ENCODE measurements at places on chromosomes 5 and 9.

DNA sequence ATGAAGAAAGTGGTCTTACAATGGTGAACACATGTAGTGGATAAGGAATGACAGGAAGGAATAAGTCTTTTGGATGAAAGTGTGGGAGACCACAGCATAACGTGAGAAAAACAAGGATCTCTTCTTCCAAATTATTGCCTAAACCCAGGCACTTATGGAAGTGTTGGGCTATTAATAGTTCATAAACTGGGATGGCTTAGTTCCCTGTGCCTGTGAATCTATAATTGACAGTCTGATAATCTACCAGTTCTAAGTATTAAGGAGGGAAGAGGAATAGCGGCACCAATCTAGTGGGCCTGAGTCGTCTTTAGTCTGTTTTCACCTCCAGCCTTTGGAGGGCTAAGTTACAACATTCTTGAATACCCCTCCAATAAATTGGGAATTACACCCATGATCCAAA, 39.2 kb upstream of the LRRTM2 start:
- DNase-seq, result no peak

DNA sequence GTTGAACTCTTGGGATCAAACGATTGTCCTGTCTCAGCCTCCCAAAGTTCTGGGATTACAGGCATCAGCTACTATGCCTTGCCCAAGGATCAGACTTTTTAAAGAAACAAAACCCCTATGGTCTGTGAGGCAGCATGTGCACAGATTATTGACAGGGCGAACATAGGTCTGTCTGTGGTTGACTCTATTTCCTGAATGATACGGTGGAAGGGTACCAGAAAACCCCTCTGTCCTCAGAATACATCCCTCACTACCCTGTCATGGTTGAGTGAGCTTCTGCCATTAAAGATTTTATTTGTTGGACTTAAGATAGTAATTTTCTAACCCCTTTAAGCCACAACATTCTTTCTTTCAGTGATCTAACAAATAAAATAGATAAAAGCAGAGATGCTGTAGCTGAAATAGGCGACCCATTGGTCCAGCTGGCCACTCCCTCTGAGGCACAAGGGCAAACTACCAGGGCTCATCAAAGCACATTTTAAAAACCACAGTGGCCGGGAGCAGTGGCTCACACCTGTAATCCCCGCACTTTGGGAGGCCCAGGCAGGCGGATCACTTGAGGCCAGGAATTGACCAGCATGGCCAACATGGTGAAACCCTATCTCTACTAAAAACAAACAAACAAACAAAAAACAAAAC, 84.9 kb upstream of the ANKRD55 start:
- DNase-seq, result no peak

DNA sequence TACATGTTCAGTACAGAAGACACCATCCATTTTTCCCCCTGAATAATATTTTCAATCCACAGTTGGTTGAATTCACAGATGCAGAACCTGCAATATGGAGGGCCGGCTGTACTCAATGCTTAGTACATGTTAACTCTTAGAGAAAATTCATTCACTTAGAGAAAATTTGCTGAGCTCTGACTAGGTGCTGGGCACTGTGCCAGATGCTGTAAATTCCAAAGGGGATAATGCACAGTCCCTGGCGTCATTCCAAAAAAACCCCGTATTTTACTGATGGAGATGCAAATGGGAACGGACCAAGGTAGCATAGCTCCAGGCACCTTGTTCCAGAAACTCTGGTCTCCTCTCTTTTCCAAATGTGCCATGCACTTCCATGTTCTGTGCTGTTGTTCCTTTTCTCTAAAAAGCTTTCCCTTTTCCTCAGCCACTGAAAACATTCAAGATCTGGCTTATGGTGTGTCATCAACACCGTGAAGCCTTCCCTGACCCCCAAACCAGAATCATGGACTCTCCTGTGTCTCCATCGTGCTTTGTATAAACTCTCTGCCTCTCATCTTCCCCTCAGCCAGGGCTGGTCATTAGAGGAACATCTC, 55.7 kb upstream of the COL15A1 start:
- DNase-seq, result no peak

DNA sequence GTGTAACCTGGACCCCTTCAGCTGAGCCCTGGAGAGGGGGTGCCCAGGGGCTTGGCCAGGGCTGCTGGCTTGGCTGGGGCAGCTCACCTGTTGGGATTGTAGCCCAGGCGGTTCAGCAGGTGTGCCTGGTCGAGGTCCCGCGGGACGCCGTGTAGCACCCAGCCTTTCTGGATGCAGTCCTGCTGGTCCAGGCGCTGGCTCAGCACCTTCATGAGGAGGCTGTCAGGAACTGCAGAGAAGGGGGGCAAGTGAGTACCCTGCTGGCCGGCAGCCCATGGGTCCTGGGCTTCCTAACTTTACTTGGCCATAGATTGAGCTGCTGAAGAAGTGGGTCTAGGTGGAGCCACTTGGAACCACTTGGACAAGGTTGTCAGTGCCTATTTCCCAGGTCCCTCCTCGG, 85.5 kb downstream of the AK8 start:
- DNase-seq, result no peak

GRCh38 chr5:145178641-145179523, 656.3 kb downstream of the PRELID2 start:
- DNase-seq, result no peak

DNA sequence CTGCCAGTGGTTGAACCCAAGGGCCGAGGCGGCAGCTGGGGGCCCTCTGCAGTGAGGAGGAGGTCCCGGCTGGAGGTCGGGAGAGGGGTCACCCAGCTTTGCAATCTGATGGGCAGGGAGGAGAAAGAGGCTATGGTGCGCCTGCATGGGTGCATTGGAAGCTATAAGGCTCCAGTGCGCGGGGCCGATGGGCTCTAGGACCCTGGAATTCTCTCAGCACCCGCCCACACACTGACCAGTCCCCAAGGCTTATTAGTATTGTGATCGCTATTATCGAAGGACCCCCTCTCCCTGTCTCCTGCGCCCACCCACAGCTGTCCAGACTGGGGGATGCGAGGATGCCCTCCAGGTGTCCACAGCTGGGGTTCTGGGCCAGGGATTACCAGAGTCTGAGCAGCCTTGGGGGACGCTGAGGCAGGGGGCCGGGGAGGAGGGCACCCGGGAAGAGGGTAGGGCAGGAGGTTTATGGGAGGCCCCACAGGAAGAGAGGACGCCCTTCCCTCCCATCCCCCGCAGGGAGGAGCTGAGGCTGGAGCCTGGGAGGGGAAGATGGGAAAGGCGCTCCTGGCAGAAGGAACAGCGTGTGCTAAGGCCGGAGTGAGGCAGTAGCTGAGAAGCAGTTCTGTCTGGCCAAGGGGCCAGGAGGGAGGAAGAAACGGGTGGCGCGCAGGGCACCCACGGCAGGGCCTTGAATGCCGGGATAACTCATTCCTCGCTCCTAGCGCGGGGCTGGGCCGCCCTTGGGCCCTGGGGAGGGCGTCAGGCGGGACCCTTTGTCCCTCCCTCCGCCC, 24.2 kb downstream of the C9orf50 start:
- DNase-seq, result no peak
